ENCODE measurements at places on chromosomes 1 and 21.

GRCh38 chr1:171814692-171815091 lies 26.6 kb upstream of the DNM3 start:
- peak; percentile 9 for DNase-seq

GRCh38 chr1:17233675-17234320 lies 15.1 kb upstream of the PADI3 start:
- DNase-seq: no peak

GRCh38 chr1:65104854-65105534 lies 43.0 kb upstream of the AK4 start:
- no peak for DNase-seq

- DNase-seq: no peak
Measured at GRCh38 chr1:99634971-99635624, 10.8 kb upstream of the PALMD start.

DNA sequence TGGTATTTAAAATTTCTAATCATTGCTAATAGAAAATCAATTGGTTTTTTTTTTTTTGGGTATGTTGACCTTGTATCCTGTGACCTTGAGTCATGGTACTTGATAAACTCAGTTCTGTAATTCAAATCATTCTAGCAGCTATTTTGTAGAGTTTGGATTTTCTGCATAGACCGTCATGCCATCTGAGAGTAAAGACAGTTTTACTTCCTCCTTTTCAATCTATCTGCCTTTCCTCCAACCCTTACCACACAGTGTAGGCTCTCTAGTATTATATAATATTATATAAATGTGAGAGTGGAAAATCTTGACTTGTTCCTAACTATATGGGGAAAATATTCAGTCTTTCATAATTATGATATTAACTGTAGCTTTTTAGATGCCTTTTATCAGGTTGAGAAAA lies 7.0 kb downstream of the TDRD5 start:
- DNase-seq: no peak

DNA sequence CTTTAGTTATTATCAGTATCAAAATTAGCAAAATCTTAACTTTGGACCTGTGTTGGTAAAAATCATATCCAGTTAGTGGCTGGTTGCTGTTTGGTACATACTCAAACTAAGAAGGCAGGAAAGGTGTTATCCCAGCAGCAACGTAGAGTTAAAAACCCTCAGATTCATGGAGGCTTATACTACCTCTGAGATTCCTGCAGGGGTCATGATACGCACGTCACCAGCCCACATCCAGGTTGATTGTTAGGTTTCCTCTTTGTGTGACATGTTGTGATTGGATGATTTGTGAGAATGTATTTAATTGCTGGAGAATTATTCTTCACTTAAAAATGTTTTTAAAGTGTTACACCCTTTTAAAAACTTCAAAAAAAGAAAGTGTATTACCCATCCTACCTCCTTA lies 423.3 kb upstream of the ADGRL2 start:
- DNase-seq: no peak

DNA sequence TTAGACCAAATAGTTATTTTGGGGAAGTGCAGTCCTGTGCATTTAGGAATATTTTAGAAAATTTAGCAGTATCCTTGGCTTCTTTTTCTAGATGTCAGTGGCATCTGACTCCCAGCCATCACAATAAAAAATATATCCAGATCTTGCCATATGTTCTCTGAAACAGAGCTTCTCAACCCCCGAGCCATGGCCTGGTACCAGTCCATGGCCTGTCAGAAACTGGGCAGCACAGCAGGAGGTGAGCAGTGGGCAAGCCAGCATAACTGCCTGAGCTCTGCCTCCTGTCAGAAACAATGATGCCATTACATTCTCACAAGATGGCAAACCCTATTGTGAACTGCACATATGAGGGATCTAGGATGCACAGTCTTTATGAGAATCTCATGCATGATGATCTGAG lies 480.0 kb downstream of the LRRIQ3 start:
- no peak for DNase-seq

DNA sequence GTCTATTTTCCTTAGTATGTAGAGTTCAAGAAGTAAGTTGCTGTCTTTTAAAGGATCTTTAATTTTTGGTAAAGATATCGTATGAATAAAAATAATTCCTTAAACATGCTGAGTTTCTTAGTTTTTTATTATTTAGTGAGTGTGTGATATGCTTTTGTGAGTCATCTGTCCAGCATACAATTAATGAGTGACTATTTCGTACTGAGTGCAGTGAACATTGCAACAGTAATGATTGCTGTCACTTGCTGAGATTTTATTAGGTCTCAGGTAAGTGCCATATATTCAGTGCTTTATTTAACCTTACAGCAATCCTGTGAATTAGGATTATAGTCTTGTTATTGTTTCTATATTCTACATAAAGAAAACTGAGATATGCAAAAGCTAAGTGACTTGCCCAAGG lies 22.6 kb downstream of the MIGA1 start:
- no peak for DNase-seq

DNA sequence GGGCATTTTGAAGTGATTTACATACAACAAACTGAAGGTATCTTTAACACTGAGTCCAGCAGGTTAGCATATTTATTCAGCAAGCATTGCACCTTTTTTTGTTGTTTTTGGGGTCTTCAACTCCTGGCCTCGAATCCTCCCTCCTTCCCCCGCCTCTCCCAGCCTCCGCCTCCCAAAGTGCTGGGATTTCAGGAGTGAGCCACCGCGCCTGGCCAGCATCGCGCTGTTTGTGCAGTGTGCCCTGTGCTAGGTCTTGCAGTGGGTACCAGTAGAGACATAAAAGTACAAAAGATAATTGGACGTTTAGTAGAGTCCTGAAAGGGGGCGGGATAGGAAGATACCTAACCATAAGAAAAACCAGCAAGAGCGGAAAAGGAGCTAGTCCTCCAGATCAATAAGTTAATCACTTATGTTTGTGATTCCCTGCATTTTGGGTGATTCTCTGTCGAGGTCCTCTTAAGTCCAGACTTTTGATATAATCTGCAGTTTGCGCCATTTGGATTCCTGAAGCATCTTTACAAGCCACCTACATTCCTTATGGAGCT lies 111.8 kb downstream of the OSBPL9 start:
- DNase-seq: no peak

DNA sequence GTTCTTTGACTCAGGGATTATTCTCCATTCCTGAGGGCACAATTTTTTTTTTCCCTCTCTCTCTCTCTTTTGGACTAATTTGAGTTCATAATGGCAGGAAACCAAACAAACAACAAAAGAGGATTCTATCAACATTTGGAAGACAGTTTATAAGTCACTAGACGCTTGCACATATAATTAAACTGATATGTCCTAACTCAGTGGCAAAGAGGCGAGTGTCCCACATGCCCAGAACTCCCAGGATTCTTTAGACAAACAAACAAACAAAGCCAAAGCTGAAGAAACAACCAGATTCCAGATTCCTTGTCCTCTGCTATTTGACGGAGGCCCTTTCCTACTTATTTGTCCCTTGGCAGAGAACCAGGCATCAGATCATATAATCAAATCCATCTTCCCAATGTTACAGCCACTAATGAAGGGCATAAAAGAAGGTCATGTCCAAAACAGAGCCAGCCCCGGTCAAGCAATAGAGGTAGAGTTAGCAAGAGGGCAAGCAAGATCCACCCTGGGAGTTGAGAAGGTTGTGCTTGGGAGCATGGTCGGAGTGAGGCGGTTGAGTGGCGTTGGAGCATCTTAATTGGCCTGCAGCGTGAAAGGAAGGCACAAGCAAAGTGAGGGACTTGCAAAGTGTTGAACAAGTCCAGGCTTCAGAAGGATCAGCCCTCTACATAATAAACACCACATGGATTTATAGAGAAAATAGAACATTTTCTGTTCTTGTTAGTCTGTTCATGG lies 30.3 kb downstream of the ZNF362 start:
- peak; percentile 30 for DNase-seq

- DNase-seq: no peak
Measured at GRCh38 chr1:166354406-166354805, 187.6 kb upstream of the FAM78B start.

DNA sequence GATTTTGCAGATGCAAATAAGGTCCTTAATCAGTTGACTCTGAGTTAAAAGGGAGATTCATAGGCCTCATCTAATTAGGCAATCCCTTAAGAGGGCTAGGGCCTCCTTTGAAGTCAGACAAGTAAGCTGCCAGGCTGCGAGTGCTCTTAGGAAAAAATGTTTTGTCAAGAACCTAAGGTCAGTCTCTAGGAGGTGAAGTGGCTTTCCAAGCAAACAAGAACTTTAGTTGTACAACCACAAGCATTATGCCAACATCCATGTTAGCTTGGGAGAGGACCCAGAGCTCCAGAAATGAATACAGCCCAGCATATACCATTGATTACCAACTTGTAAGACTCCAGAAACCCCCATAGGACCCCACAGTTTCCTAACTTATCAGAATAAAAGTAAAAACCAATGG lies 1366.2 kb downstream of the PLA2G4A start:
- DNase-seq: peak; percentile 38

DNA sequence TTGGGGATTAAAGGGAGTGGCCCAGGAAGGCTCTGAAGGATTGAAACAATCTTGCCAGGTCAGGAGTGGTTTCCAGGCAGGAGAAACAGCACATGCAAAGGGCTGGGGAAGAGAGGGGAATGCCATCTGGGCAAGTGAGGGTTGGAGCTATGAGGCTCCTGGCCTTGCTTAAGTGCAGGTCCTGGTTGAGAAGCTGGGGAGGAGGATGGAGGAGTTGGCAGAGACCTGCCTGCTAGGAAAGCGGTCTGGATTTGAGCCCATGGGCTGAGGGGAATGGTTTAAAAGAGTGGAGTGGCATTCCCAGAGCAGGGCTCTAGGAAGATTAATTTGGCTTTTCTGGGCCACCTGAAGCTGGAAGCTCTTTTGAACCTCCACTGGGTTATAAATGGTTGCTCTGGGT lies 9.2 kb downstream of the IGSF21 start:
- no peak for DNase-seq

DNA sequence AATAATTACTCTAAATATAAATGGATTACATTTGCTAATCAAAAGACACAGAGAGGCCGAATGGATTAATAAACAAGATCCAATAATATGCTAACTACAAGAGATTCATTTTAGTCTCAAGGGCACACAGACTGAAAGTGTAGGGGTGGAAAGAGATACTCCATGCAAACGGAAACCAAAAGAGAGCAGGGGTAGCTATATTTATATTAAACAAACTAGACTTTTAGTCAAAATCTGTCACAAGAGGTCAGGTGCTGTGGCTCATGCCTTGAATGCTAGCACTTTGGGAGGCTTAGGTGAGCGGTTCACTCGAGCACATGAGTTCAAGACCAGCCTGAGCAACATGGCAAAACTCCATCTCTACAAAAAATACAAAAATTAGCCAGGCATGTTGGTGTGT lies 33.6 kb upstream of the DISP1 start:
- no peak for DNase-seq

DNA sequence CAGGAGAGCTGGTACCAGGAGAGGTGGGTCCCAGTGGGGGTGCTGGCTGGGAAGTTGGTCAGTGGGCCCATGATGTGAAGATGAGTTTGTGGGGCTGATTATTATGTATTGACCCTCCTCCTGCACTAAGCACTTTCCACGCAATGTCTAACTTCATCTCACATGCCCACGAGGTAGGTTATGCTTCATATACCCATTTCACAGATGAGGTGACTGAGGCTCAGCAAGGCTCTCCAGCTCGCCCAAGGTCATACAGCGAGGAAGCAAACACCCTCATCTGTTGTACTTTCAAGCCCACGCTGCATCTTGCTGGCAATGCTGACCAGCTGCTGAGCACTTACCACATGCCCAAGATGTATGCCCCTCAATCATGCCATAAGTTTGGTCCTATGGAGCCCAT lies 175.8 kb downstream of the GRIK3 start:
- no peak for DNase-seq

DNA sequence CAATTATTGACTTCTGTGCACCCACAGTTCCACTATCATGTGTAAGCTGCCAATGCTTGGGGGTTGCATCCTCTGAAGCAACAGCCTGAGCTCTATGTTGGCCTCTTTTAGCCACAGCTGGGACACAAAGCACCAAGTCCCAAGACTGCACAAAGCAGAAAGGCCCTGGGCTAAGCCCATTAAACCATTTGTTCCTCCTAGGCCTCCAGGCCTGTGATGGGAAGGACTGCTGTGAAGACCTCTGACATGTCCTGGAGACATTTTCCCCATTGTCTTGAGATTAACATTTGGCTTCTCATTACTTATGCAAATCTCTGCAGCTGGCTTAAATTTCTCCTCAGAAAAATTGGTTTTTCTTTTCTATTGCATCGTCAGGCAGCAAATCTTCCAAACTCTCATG lies 123.7 kb upstream of the DEPDC1 start:
- DNase-seq: no peak

DNA sequence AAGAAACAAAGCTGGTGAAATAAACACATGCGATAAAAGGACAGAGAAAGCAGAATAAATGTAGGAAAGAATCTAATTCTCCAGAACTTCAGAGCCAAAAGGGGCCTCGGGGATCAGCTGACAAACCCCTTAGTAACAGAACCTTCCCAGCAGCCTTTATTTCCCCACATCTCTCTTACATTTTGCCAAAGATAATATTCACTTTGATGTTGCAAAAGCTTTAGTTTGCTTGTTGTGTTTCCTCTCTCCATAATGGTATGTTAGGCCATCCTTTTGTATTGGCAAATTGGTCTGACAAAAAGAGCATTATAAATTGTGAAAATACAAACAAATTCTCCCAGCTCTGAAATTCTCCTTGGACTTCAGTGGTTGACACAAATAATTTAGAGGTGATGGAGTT lies 54.9 kb downstream of the OPTC start:
- no peak for DNase-seq

DNA sequence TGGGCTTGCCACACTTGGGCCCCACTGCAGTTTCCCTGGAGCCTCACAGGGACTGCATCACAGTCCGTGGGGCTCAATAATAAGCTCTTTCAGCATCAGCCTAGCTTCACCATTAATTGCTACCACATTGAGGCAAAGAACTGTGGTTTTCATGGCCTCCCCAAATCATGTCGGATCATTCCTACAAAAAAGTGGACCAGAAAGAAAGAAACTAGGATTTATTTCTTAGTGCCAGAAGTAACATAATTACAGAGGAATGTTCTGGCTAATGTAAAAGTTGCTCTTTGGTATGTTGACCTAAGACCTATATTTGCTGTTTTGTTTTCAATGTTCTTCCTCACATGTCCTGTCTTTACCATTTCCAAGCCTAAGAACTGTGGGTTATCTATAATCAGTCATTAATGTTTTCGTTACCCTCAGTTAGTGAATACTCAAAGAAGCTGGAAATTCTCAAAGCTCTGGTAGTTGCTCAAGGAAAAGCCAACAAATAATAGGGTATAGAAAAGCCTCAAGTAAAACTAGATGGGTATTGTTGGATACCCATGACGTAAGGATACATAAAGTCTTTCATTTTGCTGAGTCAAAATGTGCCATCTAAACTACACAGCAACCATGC lies 173.9 kb downstream of the LTN1 start:
- no peak for DNase-seq

DNA sequence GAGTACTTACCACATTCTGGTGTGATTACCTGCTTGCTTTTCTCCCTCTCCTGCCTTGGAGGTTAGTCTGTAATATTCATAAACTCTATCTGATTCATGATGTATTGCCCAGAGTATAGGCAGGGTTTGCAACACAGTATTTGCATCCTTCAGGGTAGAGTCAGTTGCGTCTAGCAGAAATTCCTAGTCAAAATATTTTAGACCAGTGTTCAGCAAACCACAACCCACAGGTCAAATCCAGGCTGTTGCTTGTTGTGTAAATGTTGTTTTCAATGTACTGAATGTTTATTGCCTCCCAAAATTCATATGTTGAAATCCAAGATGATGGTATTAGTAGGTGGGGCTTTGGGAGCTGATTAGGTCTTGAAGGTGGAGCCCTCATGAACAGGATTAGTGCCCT lies 82.9 kb downstream of the NGF start:
- no peak for DNase-seq

Data from lung (tissue), 17 donors.